ENCODE measurements at places on chromosomes 12 and 14.

DNA sequence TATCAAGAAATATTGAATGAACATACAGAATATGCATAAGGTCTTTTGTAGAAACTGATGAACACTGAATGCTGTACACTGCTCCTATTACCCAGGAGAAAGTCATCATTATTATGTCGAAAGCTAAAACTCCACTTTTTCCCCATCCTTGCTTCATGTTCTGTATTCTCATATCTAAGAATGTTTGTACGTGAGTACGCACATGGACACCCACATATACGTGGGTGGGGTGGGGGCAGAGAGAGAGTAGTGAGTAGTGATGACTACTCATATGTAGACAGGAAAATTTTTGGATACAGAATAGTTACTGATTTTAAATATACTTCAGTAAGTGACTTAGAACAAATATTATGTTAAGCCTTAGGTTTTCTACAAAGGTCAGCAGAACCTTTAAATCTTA is 75.1 kb downstream of the FERMT2 start:
- no peak for DNase-seq

GRCh38 chr12:116433249-116433648 is 125.9 kb upstream of the MAP1LC3B2 start:
- no peak for DNase-seq

- DNase-seq, result no peak
Observed at GRCh38 chr12:6341417-6342139, at the start of gene TNFRSF1A. TSS of gene TNFRSF1A (minus strand) at chr12:6342076. CDS start at chr12:6341814, 262 bp downstream.

DNA sequence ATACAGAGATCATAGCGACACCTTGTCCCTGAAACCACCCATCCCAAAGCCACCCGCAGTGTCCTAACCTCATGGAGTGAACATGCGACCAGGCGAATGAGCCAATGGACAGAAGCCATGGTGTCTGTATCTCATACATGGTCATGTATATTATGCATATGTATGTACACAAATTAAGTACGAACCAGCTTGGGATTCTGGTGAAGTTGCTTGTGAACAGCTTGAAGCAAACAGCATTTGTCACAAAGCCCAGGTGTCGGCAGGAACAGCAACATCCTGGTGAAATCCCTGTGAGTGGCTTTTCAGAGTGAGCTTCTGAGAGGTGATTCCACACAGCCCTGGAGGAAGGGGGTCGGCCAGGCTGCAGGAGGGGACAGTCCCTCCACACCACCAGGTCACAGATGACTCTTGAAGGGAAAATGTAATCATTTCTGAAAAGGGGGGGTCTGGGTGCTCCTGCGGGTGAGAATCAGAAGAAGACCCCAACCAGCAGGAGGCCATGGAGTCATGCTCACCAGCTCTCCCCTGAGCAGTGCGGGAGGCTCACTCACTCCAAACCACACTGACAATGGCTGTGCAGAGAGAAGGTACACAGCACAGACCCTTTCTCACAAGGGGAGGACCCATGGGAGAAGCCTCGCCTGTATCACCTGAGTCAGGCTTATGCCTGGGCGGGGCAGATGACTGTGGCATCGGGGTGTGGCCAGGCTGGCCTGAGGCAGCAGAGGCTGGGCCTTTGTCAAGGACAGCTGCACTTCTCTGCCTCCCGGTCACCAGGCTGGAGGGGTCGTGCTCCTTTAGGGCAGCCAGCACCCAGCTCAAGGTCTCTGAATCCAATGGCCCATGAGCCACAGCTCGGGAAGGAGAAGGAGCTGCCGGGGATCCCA is 14.3 kb downstream of the CHGA start:
- no peak for DNase-seq

DNA sequence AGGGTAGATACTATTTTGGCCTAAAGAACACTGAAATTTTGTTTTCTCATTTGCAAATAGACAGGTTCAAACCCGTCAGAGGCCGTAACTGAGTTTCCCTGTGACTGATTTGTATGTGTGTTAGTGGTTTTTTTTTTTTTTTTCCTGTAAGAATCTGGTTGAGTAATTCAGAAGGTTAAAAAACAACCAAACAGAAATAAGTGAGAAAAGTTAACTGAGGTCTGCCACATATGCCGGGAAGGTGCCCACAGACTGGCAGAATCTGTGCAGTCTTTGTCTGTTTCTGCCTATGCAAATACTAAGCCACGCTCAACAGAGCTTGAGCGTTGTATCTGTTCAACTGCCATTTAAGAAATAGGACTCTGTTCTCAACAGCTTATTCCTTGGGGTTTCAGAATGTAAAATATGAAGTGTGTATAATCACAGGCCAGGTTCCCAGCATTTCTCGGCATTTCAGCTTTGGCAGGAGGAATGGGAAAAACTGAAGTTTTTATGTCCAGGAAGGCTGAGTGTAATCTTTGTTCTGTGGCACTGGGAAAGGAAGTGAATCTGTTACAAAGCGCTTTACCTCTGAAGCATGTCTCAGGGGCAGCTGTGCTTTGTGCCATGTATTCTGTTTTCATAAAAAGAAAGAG is 181.9 kb downstream of the PRKCH start:
- no peak for DNase-seq

Measured in nephron progenitor cell (in vitro differentiated cells).